Caco-2 (cell line): ENCODE measurements at places on chromosomes 12 and 14. TPM values are rescaled to one million over a fixed set of nuclear protein-coding genes. Genes with fewer than 3 reads are reported as not detected.

DNA sequence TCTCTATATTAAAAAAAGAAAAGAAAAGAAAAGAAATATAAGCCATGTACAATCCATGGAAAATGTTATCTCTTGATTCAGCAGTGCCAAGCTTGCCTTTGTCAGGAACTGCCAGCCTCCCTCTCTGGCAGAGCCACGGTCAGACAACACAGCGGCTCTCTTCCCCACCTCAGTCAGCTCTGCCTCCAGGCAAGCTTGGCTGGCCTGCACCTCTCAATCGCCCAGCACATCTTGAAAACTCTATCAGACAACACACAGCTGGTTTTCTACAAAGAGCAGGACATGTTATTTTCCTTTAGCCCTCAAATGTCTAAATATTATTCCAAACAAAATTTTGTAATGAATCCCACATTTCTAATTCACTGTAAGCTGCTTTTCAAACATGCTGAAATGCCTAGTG, 20.0 kb upstream of the GCH1 start:
- no peak for DNase-seq

DNA sequence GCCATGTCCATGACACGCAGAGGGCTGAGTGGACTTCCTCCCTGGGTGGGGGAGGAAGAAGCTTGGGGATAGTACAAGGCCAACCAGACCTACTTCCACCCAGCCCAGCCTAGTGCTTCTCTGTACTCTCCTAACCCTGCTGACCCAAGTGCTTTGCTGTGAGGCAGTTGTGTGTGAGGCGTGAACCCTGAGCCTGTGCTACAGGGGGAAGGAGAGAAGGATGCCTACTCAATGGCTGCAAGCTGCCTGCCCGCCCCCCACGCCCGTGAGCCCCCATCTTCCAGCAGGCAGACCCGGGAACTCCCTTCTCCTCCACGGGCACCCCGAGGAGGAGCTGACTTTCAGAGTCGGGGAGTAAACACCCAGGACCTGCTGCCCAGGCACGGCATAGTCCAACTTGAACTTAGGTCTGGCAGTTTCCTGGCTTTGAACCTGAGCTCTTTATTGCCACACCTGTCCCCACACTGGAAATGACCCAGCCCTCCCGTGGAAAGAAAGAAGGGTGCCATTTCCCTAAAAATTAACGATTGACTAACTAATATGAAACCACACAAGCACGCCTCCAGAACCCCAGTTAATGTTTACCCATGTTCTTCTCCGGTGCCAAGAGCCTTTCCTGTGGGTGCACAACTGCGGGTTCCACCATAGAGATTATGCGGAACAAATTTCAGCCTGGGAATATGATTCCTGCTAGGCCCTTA, 10.8 kb downstream of the ALDH2 start:
- DNase-seq, result no peak

DNA sequence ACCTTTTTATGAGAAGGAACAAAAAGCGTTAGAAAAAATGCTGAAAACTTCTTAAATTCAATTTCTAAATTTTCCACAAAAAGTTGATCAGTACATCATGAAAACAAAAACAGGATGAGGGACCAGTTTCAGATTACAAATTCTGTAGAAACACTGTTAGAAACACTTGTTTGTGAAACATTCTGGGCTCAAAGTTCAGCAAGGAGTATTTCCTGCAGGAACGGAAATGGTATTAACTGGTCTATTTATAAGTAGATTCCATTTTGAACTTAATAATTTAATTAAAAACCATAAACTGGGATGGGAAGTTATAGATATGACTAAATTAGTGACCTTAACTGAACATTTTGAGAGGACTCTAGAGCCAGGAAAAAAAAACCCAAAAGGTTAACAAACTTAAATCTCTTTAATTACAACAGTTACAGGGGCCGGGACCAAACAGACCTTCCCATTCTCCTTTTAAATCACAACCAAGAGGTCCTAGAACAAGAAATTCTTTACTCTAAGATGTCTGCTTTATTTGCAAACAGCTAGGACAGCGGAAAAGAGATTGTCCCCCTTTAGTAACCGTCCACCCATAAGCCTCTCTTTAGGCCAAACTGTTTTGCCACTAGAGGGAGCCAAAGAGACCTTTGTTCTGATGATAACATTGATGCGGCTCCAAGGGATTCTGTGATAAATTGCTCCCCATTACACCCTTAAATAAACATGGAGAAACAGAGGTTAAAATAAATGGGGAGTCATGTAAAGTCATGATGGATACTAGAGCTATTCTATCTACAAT, 69.0 kb upstream of the RERGL start:
- no peak for DNase-seq

GRCh38 chr12:12715128-12715458, 2.1 kb upstream of the CDKN1B start:
- no peak for DNase-seq

GRCh38 chr14:75619548-75619947, 41.1 kb downstream of the ERG28 start:
- DNase-seq, result no peak

GRCh38 chr12:115872919-115873357, 404.6 kb downstream of the MED13L start:
- DNase-seq, result peak; percentile 75

Gene GPR84
- total RNA-seq, result not detected in 2 replicates

DNA sequence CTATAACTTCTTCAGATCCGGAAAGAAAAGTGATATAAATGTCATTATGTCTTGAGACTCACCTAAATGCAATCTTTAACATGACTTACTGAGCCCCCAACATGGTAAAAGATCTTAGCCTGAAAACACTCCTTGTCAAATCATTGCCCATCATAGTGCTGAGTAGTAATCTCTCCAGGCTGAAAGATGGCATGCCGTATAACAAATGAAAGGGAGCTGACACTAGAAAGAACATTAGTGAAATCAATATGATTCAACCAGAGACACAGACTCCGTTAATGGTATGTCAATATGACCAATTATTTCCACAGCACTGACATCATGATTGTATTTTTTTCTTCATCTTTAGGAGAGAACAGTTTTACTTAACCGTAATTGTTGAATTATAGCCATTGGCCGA, 54.4 kb downstream of the BICD1 start:
- DNase-seq, result no peak

- no peak for DNase-seq
Measured at GRCh38 chr14:96277890-96278289, 21.9 kb downstream of the BDKRB1 start.

- no peak for DNase-seq
Measured at GRCh38 chr12:16225692-16226091, 51.8 kb downstream of the SLC15A5 start.

DNA sequence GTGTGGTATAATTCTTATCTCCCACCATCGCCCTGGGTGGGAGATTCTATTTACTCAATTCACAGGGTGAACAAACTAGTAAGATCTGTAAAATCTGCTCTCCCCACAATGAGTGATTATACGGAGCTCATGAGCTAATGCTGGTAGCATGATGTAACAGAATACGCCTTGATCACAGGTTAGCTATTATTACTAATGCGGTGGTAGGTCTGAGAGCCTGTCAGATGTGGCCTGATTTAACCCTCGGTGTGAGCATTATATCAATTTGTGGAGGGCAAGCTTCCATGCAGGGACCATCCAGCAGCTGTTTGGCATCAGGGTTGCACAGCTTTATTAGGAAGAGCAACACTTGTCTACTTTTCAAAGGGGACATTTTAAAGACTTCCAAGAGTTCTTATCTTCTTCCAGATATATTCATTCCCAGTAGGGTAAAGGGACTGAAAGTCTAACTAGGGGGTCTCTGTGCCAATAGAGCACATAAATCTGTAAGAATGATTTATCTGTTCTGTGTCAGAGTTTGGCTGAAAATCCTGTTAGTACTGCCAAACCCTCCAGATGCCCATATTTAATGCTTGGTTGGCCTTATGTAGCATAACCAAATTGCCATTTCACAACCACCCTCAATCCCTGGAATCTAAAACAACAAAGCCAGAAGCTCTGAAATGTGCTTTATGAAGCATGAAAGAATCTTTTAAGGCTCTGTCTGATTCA, 18.7 kb downstream of the TSHR start:
- DNase-seq, result no peak

DNA sequence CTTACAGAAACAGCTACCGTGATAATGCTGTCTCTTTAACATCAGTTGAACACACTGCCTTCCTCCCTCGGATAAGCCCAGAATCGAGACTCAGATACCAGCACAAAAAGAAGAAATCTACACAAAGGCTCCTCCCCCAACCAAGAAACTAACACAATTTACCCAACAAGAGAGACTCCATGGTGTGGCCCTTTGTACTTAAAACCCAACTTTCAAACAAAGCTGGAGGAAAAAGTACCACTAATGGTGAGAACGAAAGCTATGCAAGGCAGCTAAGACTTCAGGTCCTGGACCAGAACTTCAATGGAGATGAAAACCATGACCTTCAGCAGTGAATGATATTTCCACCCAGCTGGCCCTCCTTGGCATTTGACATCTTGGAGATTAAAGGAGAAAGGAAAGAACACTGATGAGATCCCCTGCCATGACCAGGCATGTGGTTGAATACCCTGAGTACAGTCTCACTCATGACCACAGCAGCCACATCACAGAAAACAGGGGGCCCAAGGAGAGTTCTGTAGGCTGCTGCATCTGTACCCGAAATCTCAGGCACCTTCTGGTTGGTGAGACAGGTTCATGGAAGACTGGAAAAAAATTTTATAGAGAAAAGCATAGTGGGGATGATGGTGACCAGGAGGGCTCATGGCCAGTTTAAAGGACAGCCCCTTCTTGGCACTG, 36.7 kb downstream of the RBM19 start:
- DNase-seq, result no peak

DNA sequence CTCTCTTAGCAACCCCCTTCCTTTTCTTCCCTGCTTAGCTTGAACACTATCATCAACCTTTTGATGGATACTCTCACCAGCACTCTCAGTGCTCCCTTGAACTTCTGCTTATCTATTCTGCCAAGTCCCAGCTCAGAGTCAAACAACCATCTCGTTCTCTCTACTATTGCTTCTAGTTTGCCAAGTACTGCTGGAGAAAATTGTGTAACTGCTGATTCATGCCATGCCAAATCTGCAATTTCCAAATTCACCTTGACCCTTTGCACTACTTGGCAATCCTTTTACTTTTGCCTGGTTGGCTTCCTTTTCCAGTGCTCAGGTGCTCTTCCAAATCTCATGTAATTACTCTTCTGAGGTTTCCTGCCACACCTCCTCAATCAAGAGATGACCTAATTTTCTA, 2.8 kb upstream of the CCDC196 start:
- DNase-seq, result no peak

DNA sequence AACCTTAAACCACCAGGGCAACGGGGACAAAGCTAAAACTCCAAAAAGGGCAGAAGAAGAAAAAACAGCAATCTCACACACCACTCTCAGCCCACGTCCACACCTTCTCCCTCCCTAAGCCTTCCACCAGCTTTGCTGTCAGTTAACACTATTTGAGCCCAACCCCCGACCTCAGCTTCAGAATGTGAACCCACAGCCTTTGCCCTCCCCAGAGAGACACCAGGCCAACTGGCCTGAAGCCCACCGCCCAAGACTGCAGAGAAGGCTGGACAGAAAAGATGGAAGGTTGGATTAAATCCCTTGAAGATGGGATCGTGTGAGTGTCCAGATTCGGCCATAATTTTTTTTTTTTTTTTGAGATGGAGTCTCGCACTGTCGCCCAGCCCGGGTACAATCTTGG, 22.4 kb downstream of the IRF2BPL start:
- no peak for DNase-seq

DNA sequence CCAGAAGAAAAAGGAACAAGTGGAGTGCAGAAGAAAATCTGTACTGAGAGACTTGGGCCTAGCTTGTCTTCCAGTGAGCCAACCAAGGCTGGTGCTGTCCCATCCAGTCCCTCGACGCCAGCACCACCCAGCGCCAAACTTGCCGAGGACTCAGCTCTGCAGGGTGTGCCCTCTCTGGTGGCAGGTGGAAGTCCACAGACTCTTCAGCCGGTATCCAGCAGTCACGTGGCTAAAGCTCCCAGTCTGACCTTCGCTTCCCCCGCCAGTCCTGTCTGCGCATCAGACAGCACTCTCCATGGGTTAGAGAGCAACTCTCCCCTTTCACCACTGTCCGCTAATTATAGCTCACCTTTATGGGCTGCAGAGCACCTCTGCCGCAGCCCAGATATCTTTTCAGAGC, 15.6 kb downstream of the CIPC start:
- no peak for DNase-seq

DNA sequence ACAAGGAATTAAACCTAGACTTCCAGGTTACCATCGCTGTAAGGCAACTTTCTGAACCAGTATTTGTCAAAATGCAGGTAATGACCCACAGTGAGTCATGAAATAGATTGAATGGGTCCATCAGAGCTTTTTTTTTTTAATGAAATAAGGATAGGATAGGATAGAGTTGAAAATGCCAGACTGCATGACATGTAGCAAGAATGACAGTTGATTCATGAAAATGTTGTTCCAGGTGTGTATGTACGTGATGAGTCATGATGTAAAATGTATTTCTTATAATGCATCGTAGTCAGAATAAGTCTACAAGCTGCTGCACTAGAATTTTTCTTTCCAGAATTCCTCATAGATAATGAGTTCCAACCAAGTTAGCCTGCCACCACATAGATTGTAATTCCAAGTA, 184.4 kb upstream of the BCL2L14 start:
- no peak for DNase-seq

GRCh38 chr12:93608313-93608712, 35.8 kb downstream of the SOCS2 start:
- no peak for DNase-seq

- no peak for DNase-seq
Measured at GRCh38 chr14:21449899-21450216, 6.1 kb downstream of the CHD8 start.

Gene ZNF891
- 2.0 and 2.3 TPM in 2 replicates for total RNA-seq

Gene TAMALIN
- 3.7 and 4.1 TPM in 2 replicates for total RNA-seq

GRCh38 chr12:6699989-6700645, 498 bp downstream of the PIANP start:
- no peak for DNase-seq

DNA sequence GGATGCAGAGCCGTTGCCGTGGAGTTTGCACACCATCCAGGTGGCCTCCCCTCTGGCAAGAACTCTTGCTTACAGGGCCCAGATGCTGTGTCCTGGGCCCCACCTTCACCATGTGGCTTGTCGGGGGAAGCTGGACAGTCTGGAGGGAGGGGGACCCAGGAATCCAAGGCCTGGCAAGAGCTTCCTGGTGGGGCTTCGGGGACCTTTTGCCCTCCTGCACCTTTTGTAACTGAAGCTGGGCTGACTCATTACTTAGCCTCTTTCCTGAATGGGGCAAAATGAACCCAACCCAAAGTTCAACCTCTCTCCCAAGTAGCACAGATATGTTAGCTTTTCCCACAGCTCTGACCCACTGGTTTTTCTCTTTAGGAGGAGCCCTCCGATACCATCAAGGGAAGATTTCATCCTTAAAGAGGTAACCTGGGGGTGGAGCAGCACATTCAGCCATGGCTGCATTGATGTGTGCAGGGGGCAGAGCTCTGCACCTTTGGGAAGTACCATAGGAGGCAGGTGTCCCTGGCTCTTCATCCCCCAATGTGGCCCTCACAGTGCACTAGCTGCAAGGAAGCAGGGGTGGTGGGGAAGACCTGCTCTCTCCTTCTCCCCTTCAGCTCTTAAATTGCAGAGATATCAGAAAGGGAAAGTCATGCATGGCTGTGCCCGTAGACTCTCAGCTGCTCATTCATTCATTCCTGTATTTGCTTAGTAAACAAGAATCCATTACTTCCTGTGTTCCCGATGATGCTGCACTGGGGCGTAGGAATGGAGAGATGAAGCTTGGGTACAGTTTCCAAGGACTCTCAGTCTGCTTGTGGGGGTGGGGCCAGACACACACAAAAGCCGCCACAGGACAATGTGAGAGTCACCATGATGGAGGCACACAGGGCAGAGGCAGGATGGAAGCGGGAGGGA, 13.0 kb downstream of the MVK start:
- DNase-seq, result no peak
